Right lobe of liver (tissue), 6 donors: ENCODE measurements at places on chromosomes 2 and 18.

DNA sequence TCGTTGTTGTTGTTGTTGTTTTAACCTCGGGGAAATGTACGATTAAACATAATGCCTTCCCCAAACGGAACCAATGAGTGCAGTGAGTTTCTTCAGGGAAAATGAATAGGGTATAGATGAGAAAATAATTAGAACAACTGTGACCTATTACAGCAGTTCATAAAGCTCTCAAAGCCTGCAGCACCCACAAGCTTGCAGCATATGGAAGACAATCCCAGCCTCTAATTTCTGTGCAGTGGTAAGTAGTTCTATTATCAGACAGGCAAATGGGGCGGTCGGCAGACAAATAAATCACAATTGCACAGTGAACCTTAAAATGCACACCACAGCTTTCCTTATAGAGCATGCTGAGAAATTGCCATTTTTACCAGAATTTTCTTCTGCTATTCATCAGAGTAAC, 159.5 kb downstream of the MYT1L start:
- DNase-seq = no peak

GRCh38 chr2:9137379-9138150, 69.0 kb upstream of the ASAP2 start:
- no peak for DNase-seq

DNA sequence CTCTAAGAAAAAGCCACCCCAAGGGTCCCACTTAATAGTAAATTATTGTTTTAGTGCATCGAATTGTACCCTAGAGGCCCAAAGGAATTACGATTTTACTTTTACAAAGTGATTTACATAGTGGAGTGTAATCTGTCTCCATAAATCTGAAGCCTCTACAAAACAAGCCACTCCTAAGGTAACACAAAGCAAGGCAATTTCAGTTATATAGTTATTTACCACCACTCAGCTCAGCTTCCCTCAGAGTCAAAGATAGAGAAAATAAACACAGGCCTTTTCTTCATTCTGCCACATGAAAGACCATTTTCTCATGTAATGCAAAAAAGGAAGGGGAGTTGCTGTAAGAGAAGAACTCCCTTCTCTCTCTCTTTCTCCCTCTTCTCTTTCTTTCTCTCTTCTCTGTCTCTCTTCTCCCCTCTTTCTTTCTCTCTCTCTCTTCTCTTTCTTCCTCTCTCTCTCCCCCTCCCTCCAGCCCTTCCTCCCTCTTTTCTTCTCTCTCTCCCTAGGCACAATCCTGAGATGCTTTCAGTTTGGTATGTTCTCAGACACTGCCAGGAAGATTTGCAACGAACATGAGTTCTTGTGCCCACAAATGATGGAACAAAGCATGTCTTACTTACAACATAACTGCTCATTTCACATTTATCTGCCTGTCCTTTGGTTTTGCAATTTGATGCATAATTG, 264.5 kb downstream of the BCL2 start:
- DNase-seq = no peak

- no peak for DNase-seq
Measured at GRCh38 chr2:188919824-188920223, 54.3 kb upstream of the COL3A1 start.

- DNase-seq = no peak
Measured at GRCh38 chr2:6852195-6852594, 13.5 kb downstream of the CMPK2 start.

DNA sequence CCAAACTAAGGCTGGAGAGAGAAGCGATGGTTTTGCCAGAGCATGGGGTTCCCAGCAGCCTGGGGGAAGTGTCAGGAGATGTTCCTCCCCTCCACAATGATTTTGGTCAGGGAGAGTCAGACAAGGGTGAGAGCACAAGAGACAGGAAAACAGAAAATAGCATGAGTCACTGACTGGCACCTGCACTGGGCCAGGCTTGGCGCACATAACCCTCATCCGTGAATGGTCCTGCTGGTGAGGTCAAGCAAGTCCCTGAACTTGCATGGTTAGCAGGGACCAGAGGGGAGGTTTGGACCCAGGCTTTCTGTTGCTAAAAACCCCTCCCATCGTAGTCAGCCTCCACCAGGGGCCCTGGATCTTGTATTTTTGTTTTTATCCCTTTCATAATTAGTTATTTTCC, 174.5 kb upstream of the MYT1L start:
- no peak for DNase-seq

GRCh38 chr2:238527565-238527964, 100.8 kb downstream of the ASB1 start:
- no peak for DNase-seq

DNA sequence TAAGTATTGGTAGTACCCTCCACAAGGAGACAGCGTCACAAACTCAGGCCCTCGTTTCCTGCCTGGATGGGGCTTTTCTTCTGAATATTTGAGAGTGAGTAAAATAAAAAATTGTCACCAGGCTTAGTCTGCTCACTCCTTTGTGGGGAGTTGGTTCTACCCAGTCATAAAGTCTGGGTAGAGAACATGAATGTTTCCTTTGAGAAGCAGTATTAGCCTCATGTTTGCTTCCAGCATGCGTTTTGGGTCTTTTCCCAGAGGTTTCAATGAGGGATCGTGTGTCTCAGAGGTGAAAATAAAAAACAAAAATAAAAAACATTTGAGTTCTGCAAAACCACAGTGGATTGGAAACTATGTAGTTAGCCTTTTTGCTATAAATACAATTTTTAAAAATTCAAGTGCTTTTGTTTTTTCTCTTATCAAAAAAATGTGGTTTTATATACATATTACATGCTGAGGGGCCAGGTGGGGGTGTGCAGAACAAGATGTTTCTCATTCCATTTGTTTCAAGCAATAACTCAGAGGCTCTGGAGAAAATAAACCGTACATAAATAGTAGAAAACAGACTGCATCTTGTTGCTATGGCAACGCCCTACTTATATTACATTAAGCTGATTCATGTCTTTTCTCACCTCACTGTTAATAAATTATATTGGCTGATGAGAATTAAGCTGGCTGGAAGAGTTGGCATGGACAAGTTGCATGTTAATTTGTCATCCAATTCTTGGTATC, 225.4 kb upstream of the FBXO11 start:
- DNase-seq = no peak

DNA sequence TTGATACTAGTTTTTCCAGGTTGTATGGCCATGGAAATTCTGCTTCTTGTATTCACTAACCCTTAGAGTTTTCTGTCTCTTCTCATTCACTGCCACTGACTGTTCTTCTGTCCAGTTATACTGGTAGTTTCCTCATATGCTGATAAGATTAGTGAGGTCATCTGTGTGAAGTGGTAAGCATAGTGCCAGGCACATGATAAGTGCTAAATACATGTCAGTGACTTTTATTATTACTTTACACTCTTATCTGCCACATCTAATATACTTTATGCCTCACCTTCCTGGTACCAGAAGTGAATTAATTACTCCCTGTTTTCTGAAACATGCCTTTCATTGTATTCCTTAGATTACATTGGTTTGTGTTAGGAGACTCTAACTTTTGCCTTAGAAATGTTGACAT, 91.3 kb downstream of the NBEAL1 start:
- no peak for DNase-seq

GRCh38 chr2:41618754-41619153, 429.1 kb upstream of the PKDCC start:
- DNase-seq = no peak

DNA sequence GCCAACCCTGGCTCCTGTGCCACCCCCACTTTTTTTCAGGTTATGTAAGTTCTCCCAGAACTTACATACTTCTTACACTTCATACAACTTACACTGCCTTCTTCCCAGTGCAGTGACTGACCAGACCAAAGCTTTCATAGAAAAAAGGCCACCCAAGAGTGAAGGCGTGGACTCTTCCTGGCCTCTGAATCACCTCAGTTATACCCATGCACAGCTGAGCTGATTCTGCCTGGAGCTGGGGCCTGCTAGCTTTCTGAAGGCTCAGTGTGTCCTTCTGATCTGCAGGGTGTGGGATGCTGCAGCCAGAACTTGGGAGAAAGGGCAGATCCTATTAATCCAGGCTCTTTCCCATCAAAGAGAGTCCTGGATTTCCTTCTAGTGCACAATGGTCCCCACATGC, 216.1 kb downstream of the TTC32 start:
- no peak for DNase-seq

DNA sequence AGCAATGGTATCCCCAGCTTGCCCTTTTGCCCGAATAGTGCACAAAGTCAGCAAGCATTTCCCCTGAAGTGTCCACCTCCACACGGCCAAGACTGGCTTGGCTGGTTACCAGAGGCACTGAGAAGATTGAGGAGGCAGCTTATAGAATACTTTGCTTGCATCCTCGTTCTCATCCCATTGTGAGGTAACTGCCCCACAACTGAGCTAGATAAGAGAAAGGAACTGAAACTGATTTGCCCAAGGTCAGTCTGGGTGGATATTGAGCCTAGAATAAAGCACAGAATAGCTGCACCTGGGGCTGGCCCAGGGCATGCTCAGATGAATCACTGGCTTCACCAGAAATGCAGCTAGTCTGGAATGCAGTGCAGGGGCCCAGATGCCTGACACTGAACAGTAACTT, 32.7 kb upstream of the MAP4K3 start:
- no peak for DNase-seq

DNA sequence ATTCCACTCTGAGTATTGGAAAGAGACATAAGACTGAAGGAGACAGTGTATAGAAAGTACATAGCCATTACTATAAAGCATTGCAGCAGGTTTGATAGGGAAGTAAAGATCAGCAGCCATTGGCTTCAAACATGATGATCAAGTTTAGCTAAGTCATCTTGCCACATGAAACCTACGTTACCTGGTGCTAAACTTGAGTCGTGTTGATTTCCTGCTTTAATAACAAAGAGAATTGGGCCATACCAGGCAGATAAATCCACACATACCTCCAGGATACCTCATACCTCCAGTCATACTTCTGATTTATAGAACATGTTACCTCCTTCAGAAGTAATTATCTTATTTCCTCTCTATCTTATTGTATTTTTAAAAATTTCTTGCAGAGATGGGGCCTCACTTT, 10.3 kb upstream of the KYNU start:
- DNase-seq = no peak
